Stimulated activated CD4-positive, alpha-beta T cell treated with anti-CD3 and anti-CD28 coated beads, TNF-alpha, amount 100 ng/mL, for 1 hour (primary cell): ENCODE measurements at places on chromosomes 5 and 9.

GRCh38 chr9:117555964-117556629 lies 141.2 kb upstream of the ASTN2 start:
- DNase-seq: no peak

DNA sequence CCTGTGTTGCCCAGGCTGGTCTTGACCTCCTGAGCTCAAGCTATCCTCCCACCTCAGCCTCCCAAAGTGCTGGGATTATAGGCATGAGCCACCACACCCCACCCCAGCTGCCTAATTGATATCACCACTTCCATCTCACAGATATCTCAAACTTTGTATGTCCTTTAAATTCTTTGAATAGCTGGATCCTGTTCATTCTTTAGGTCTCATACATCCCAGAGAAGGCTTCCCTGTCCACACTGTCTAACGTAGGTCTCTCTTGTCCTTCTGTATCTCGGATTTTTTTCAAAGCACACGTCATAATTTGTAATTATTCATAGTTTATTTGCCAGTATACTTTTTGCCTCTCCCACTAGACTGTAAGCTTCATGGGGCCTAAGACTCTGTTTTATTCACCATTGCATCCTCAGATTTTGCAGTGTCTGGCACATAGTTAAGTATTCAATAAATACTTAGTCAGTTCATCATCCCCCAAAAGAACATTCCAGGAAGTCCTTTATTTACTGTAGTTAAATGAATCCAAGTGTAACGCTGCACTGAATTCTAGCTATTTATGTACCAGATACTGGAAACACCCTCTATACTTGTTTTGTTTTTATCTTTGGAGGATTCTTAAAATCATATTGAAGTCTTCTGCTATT lies 10.5 kb downstream of the ARSK start:
- no peak for DNase-seq

DNA sequence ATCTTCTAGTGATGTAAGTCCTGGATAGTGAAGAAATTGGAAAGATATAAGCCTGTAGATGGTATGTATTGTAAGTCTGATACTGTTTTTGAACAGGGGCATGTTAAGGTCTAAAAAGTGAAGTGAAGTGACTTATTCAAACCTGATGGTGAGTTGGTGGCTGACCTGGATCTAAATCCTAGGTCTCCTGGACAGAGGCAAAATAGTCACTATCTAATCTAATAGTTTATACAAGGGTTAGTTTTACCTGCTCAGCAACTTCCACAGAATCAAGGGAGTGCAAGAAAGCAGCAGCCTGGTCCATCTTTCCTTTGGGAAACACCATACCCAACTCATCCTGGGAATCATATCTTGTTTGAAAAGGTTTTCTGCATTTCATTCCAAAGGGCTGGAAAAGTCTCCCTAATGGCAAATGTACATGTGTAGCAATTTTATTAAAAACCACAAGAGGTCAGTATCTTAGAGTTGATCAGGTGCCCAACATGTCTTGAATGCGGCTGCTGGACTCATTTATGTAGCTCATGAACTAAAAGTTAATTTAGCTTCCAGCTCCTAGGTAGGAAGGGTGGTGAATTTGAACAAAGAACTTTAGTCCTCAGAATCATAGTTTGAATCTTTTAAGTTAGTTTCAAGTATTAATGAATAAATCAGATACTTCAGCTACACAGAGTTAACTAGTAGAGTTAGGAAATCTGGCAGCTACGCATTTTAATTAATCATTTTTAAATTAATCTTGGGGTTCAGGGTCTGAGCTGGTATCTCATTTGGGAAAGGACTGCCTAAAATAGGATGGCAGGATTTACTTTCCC lies 26.0 kb downstream of the SKP2 start:
- DNase-seq: no peak

- no peak for DNase-seq
Measured at GRCh38 chr5:902129-902916, 9.6 kb downstream of the TRIP13 start.

DNA sequence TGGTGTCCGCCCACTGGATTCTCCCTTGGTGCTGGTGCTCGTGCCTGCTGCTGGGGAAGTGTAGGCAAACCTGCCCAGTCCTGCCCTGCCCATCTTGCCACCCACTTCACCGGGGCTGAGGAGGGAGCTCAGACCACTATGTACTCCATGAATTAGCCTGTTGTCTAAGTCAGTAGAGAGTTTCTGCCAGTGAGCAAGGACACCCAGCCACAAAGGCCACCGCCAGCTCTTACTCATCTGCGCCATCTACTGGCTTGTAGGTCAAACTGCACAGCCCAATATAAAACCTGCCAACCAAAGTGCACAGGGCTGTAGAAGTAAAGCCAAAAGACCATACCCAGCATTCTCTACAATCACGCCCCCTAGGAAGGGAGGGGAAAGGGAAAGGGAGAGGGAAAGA lies 102.3 kb downstream of the GLIS3 start:
- no peak for DNase-seq

GRCh38 chr5:124599028-124599973 lies 147.1 kb downstream of the ZNF608 start:
- no peak for DNase-seq

GRCh38 chr5:30932273-30933017 lies 261.0 kb upstream of the CDH6 start:
- DNase-seq: no peak

GRCh38 chr9:130243015-130243881 lies 22.3 kb upstream of the HMCN2 start:
- DNase-seq: peak; percentile 40

GRCh38 chr5:40453689-40454088 lies 226.0 kb upstream of the PTGER4 start:
- no peak for DNase-seq

GRCh38 chr5:161471211-161471950 lies 75.1 kb downstream of the GABRB2 start:
- no peak for DNase-seq

DNA sequence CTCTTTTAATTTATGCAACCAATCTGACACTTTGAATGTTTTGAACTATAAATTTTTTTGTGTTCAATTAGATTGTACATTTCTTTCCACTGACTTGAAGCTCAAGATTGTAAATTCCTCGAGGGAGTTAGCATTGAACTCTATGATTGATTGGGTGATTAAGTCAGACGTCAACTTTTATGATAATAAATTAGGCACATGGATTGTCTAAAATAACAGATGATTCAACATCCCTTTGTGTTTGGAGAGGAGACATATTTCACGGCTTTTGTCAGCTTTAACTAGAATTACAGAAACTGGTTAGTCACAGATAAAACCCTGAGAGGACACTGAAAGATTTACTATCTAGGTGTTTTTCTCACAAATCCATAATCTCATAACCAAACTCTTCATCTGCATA lies 32.7 kb upstream of the TXNDC8 start:
- DNase-seq: no peak

DNA sequence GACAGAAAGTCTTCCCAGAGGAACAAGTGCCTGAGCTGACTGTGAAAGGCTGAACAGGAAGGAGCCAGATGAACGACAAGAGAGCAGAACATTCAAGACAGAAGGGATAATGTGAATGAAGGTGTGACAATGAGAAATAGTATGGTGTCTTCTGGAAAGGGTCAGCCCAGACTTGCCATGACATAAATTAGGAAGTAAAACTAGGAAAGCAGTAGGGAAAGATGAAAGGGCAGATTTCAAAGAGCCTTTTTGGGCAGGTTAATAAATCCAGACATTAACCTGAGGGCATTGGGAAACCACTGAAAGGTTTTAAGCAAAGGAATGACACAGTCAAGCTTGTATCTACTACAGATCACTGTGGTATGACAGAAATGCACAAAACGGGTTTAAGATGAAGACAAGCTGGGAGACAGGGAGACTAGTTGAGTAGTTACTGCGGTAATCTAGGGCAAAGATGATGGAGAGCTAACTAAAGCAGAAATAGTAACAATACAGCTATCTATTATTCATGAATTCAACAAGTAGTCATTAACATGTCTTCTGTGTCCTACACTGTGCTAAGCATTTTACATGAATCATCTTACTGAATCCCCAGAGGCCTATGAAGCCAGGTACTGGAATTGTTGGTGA lies 580.9 kb upstream of the WWC1 start:
- no peak for DNase-seq

DNA sequence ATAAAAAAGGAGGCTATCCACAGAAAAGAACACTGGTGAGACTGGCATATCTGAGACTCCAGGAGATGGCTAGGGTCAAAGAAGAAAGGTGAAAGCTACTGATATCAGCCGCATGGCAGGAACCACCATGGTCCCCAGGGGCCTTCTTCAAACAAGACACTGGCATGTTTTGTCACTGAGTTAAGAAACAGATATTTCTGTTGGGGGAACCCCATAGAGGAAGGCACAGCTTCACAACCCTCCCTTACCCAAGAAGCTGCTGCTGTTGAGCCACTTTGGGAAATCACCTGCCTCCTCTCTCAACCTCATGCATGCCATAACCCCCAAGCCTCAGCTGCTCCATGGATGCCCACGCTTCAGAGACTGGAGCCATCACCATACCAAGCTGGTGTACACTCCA lies 13.3 kb upstream of the BTNL3 start:
- no peak for DNase-seq

DNA sequence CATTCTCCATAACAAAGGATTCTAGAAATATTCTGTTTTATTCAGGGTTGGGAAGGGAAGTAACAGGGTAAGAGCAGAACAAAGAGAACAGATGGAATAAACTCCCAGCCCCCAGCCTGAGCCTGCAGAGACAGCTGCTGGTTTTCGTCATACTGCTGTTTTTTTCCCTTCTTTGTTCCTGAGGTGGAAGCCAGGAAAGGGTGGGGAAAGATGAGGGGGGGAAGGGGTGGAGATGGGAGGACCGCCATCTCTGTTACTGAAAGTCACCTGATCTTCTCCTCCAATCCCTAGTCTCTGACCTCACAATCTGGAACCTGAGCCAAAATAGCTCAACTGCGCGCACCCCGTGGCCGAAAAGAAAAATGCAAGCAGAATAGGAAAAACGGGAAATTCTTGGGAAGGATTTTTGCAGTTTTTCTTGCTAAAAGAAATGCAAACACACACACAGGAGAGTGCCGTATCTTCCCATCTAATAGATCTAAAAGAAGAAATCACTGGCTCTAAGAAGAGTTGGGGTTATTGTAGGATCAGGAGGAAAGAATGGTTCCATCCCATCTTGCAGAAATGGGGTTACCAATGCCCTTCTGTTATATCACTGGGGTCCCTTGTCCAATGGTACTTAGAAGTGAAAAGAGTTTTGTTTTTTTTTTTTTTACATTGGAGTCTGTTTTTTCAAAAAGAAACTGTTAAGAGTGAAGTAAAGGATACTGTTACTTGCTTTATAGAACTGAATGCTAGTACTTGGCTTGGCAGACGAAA lies 57.9 kb downstream of the DIAPH1 start:
- DNase-seq: no peak

DNA sequence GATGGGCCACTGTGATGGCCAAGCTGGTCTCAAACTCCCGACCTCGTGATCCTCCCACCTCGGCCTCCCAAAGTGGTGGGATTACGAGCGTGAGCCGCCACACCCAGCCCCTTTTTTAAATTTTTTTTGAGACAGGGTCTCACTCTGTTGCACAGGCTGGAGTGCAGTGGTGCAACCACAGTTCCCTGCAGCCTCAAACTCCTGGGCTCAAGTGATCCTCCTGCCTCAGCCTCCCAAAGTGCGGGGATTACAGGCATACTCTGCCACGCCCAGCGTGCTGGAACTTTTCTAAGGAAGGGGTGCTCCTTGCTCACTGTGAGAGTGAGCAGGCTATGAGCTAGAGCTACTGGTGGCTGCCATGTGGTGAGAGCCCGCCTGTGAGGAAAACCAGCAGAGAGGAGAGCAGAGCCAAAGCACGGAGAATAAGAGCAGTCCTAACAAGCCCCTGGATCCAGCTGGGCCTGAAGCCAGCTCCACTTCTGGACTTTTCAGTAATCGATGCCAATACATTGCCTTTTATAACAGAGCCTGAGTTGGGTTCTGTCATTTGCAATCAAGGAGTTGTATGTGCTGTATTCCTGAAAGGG lies 75.5 kb upstream of the UNC5A start:
- no peak for DNase-seq

- no peak for DNase-seq
Measured at GRCh38 chr5:90365328-90365727, 44.2 kb downstream of the CETN3 start.

DNA sequence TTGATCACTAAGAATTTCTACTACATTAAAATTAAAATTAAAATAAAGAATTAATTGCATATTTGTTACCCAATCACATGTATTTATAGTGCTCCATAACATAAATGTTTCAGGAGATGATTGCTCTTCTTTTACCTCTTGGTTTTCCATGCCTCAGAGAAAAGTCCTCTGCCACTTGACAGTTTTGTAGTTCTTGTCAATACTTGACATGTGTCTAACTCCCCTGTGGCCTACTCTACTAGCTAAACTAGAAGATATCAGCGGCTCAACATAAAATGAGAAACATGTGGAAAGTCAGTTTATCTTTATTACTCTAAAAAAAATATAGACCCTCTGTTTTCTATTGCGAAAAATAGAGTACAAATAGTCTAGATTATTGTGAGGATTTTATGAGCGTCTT lies 650.6 kb upstream of the NUDT12 start:
- DNase-seq: no peak

DNA sequence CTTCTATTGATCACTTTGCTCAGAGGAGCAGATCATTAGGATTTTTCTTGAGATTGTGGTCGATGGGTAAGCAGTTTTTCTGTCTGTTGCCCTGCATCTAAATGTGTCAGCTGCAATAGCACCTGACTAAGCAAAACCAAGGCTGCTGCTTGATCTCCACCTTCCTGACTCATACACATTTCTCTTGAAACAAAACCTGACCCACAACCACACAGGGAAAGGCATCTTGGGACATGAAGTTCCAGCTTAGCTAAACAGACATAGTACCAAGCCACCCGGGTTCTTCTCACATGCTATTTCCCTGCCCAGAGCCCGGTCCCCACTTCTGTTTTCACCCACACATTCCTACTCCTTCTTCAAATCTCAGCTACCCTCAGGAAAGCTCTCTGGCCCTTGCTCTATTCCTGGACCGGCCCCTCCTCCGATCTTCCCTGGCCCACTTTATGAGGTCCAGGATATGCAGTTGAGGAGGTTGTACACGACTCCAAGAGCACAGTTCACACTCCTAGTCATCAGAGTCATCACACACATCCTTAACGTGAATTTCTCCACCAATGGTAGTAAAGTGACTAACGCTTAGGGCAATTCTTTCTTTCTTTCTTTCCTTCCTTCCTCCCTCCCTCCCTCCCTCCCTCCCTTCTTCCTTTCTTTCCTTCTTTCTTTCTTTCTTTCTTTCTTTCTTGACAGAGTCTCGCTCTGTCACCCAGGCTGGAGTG lies 16.0 kb upstream of the ZBTB43 start:
- no peak for DNase-seq

- no peak for DNase-seq
Measured at GRCh38 chr5:1936901-1937300, 54.2 kb upstream of the IRX4 start.

- DNase-seq: no peak
Measured at GRCh38 chr9:69380301-69380700, 55.3 kb downstream of the ENTREP1 start.

- no peak for DNase-seq
Measured at GRCh38 chr5:144267961-144268513, 97.4 kb downstream of the KCTD16 start.

GRCh38 chr5:133943475-133943817 lies 25.0 kb downstream of the C5orf15 start:
- DNase-seq: no peak

- no peak for DNase-seq
Measured at GRCh38 chr9:101579711-101580545, 14.8 kb downstream of the PPP3R2 start.

GRCh38 chr9:98809311-98810101 lies 2.0 kb downstream of the GALNT12 start:
- no peak for DNase-seq
